Activated T-helper 17 cell treated with anti-CD3 and anti-CD28 coated beads, Interleukin-2, amount 50 U/mL, for 72 hours (primary cell): ENCODE measurements at places on chromosomes 2 and 18.
A peak's percentile ranks its signal among the peaks of the same experiment; 100 is the strongest.

DNA sequence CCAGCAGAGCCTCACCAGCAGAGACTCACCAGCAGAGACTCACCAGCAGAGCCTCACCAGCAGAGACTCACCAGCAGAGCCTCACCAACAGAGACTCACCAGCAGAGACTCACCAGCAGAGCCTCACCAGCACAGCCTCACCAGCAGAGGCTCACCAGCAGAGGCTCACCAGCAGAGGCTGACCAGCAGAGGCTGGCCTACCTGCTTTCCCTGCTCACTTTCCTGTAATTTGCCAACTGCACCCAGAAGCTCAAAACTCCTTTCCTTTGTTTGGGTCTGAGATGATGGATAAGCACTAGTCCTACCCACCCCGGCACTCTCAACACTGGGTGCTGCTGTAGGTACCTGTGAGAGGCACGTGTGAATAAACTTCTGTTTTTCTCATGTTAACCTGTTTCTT is 36.4 kb upstream of the PXDN start:
- no peak for ATAC-seq

DNA sequence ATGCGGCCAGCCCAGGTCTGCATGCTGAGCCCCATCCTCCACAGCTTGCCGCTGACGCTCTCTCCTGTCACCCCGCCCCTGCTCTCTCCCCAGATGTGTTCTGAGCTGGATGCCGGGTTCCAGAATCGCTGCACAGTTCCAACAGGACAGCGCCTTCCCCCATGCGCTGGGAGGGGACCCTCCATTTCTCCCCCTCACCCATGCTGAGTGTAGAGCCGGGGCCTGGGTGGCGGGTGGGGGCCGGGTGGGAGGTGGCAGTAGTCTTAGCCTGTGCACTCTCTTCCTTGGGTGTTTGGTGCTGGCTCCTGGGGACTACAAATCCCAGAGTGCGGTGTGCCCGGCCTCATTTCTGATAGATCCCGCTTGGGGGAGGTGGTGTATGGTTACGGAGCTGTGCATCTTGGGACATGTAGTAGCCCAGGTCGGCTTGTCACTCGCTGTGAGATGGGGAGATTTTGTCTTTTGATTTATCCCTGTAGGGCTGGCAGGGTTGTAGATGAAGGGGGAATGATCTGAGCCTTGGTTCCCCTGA is 6.8 kb downstream of the DNAJB2 start:
- no peak for ATAC-seq

DNA sequence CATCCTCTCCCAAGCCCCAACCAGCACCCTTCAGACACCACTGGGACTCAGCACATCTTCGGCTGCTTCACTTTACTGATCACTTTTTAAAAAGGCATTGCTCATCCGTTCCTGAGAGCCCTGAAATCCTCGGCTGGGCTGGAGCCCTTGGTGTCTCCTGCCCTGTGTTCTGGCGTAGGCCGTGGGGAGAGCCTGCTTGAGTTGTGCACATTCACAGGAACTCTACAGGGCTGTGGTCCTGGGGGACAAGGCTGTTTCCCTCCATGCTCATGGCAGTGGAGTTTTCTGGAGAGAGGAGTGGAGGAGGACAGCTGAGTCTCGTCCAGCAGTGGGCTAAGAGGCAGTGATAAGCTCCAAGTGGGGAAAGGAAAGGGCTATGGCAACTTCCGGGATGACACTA is 15.9 kb downstream of the CENPA start:
- no peak for ATAC-seq

DNA sequence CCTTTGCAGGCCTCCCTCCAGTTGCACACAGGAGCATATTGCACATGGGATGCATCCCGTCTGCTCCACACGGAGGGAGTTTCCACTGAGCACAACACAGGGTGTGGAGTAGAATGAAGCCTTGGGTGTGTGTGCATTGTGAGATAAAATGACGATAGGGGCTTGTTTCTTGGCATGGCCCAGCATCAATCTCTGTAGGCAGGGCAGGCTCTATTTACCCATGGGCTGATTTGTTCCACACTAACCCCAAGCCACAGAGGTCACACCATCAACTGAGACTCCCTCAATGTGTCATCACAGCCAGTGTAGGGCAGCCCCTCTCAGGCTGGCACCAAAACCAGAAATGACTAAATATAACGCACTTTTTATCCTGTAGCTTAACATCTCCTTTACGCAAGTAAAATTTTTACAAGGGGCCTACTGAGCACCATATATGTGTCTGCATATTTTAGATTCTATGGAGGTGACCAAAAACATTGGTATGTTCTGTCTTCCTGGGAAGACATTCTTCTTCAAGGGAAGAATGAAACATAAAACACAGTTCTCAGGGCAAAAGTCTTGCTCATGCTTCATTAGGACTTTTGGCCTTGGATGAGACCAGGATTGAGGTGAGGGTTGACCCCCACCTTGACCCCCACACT is 2.7 kb upstream of the GKN1 start:
- peak; percentile 72 for ATAC-seq

DNA sequence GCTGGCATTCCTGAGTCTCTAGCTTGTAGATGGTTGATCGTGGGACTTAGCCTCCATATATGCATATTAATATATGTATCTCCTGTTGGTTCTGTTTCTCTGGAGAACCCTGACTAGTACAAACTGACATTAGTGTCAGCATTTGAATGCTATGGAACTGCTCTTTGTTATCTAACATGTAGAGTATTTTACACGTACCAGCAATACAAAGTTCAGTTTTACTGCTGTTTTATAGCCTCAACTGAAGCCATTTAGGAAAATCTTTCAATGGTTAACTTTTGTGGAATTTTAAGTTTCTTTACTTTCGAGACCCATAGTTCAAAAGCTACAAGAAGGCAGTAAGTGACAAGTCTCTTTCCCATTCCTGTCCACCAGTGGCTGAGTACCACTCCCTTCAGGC is 418.4 kb downstream of the NUP35 start:
- ATAC-seq, result no peak

DNA sequence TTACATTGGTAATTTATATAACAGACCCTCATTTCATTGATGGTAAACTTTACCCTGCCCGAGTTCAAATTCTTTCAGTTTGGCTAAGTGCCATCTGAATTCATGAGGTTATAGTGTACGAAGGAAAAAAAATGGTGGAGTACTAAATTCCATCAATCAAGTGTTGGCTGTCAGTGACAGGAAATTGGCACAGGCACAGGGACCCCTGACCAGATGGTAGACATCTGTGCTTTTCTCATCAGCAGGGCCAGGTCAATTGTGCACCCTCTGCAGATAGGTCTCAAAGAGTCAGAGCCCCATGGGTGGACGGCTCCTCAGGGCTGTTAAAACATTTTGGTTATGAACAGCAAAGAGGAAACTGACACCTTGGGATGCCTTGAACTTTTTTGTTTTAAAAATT is 439.2 kb downstream of the SETBP1 start:
- no peak for ATAC-seq
